ENCODE measurements at places on chromosomes 2 and 18. TPM values are rescaled to one million over a fixed set of nuclear protein-coding genes. Genes with fewer than 3 reads are reported as not detected.

Gene TXNDC2
- 0.02 TPM for polyA plus RNA-seq

DNA sequence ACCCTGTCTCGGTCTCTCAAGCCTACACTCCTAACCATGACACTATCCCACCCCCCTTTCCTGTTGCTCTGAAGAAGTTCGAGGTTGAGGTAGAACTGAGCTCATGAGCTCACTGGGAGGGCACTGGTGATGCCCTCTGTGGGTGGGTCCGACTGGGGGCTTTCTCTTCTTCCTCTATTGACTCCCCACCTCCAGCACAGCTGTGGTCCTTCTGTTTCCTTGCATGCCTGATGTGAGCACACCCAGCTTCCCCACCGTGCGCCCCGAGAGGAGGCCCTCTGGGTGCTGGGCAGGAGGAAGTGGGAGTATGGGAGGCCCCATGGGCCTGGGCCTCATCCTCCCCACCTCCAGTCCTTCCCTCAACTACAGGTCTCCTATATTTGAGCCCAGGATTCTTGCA is 20.9 kb downstream of the SPEG start:
- no peak overlapping the region for H3K27ac ChIP-seq
- no peaks in the 10 kb centered on the region for H3K36me3 ChIP-seq
- no peak overlapping the region for H3K4me3 ChIP-seq
- DNase-seq: no peak
- peaks cover 42% of the 10 kb centered on the region for H3K4me1 ChIP-seq

- H3K36me3 ChIP-seq: no peaks in the 10 kb centered on the region
- H3K27me3 ChIP-seq: no peaks in the 10 kb centered on the region
- no peaks in the 10 kb centered on the region for H3K4me1 ChIP-seq
- no peak overlapping the region for H3K4me3 ChIP-seq
- DNase-seq: no peak
- no peak overlapping the region for H3K27ac ChIP-seq
Observed at GRCh38 chr18:46426021-46426678, 230.9 kb downstream of the LOXHD1 start.

DNA sequence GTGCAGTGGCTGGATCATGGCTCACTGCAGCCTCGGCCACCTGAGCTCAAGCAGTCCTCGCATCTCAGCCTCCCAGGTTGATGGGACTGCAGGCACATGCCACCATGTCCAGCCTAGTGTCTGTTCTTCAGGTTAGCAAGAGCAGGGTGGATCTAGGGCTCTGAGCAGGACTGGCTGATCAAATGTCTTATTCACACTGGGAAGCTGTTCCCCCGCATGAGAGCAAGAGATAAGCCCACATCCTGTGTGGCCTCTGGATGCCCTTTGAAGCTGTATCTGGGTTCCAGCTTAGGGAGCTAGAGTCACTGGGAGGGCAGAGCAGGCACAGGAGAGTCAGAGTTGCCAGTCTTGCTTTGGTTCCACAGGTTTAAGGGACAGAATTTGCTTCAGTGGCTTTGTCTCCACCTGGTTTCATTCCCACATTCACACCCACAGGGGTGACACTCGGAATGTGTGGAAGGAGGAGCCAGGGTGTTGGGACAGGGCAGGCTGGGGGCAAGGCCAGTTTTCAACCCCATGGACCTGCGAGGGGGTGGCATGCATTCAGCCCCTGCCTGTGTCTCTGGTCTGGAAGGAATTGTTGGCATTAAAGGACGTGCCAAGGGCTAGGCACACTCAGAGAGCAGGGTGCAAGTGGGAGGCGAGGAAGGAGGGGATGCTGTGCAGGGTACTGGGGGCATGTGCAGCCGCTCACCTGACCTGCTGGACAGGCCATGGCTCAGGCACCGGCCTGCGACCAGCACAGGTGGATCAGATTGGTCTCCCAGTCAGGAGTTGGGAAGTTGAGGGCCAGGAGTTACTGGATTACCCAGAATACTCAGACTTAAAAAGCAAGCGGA is 24.5 kb downstream of the PTPN18 start:
- H3K27me3 ChIP-seq: no peaks in the 10 kb centered on the region
- no peak for DNase-seq
- peaks cover 7% of the 10 kb centered on the region for H3K4me1 ChIP-seq
- no peak overlapping the region for H3K27ac ChIP-seq

Gene PTRHD1
- 25.3 TPM for polyA plus RNA-seq

Gene LRRC30
- polyA plus RNA-seq: 0.05 TPM

DNA sequence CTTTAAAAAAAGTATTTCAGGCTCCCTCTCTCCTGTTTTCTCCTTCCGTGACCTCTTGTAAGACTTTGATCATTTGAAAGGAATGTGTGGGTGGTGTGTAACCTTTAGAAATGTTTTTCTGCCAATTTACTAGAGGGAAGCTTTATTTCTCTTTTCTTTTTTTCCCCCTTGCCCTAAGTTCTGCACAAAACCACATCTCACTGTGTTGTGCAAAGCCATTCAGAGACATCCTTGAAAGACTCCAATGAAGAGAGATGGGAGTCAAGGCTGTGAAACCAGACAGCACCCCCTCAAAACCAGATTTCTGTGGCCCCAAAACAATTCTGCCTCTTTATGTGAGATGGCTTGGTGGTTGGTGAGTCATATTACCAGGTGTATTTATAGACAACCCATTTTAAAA is 184.6 kb upstream of the ERBB4 start:
- no peak overlapping the region for H3K27ac ChIP-seq
- DNase-seq: peak; percentile 3
- no peaks in the 10 kb centered on the region for H3K27me3 ChIP-seq
- no peaks in the 10 kb centered on the region for H3K4me1 ChIP-seq
- no peak overlapping the region for H3K4me3 ChIP-seq
- H3K36me3 ChIP-seq: no peaks in the 10 kb centered on the region

DNA sequence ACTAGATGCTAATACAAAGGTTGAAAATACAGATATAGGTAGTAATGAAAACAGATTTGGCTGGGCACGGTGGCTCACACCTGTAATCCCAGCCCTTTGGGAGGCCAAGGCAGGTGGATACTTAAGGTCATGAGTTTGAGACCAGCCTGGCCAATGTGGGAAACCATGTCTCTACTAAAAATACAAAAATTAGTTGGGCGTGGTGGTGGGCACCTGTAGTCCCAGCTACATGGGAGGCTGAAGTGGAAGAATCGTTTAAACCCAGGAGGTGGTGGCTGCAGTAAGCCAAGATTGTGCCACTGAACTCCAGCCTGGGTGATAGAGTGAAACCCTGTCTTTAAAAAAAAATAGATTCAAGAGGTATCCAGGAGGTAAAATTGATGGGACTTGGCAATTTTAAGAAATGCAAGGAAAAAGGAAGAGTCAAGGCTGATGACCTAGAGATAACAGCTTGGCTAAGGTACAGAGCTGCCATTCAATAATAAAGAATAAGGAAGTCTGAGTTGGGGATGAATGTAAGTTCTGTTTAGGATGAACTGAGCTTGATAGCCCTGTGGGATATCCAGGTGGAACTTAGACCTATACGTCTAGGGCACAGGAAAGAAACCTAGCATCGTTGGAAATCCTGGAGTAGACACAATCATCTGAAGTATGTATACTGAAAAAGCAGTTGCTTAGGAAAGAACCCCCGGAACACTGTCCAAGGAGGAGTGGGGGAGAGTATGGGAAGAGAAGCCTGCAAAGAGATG is 9.1 kb downstream of the MAT2A start:
- peaks cover 4% of the 10 kb centered on the region for H3K4me1 ChIP-seq
- no peak for DNase-seq
- peaks cover 79% of the 10 kb centered on the region for H3K36me3 ChIP-seq

GRCh38 chr2:134070281-134070741 is 183.6 kb upstream of the MGAT5 start:
- no peak for DNase-seq
- H3K4me1 ChIP-seq: no peaks in the 10 kb centered on the region
- H3K4me3 ChIP-seq: no peak overlapping the region
- no peaks in the 10 kb centered on the region for H3K36me3 ChIP-seq

- H3K36me3 ChIP-seq: no peaks in the 10 kb centered on the region
- H3K27me3 ChIP-seq: no peaks in the 10 kb centered on the region
- peak; percentile 4 for DNase-seq
- H3K4me1 ChIP-seq: no peaks in the 10 kb centered on the region
- H3K27ac ChIP-seq: no peak overlapping the region
Observed at GRCh38 chr18:75784390-75784789, 356.9 kb upstream of the SMIM21 start.

GRCh38 chr2:237532160-237532559 is 34.2 kb upstream of the PRLH start:
- no peak overlapping the region for H3K4me3 ChIP-seq
- no peaks in the 10 kb centered on the region for H3K4me1 ChIP-seq
- H3K36me3 ChIP-seq: no peaks in the 10 kb centered on the region
- DNase-seq: no peak
- no peak overlapping the region for H3K27ac ChIP-seq

- H3K27ac ChIP-seq: no peak overlapping the region
- no peak for DNase-seq
- no peaks in the 10 kb centered on the region for H3K4me1 ChIP-seq
- H3K27me3 ChIP-seq: no peaks in the 10 kb centered on the region
- no peaks in the 10 kb centered on the region for H3K36me3 ChIP-seq
Observed at GRCh38 chr2:33278245-33278943, 198.1 kb upstream of the RASGRP3 start.

DNA sequence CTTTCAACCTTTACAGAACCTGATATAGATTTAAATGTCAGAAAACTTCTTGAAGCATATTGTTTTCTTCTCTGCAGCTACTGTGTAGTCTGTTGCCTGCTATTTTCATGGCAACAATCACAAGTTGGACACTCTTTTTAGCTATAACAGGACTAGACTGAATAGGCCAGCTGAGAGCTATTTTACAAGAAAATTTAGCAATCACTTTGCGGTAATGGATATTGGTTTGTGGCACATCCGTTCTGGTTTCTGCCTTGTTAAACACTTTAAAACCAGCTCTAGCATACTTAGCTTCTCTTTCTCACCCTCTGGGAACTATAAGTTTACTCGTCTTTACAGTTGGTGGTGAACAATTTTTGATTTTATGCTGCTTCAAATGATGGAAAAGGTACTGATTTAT is 125.7 kb downstream of the MAP2 start:
- no peaks in the 10 kb centered on the region for H3K36me3 ChIP-seq
- no peak overlapping the region for H3K27ac ChIP-seq
- DNase-seq: no peak
- H3K27me3 ChIP-seq: no peaks in the 10 kb centered on the region
- no peaks in the 10 kb centered on the region for H3K4me1 ChIP-seq

Gene PLCD4
- polyA plus RNA-seq: 0.68 TPM

GRCh38 chr18:3283908-3284307 is 22.0 kb downstream of the MYL12B start:
- no peak for DNase-seq
- H3K27me3 ChIP-seq: no peaks in the 10 kb centered on the region
- no peaks in the 10 kb centered on the region for H3K4me1 ChIP-seq
- no peaks in the 10 kb centered on the region for H3K36me3 ChIP-seq
- H3K27ac ChIP-seq: no peak overlapping the region
- no peak overlapping the region for H3K4me3 ChIP-seq

GRCh38 chr18:7303316-7304060 is 72.6 kb downstream of the LRRC30 start:
- no peaks in the 10 kb centered on the region for H3K4me1 ChIP-seq
- no peaks in the 10 kb centered on the region for H3K36me3 ChIP-seq
- no peak for DNase-seq

GRCh38 chr2:83596592-83597282 is 862.3 kb downstream of the SUCLG1 start:
- H3K4me1 ChIP-seq: no peaks in the 10 kb centered on the region
- no peak for DNase-seq
- no peak overlapping the region for H3K4me3 ChIP-seq
- H3K36me3 ChIP-seq: no peaks in the 10 kb centered on the region

Gene CCDC148
- 0.55 TPM for polyA plus RNA-seq

Gene C2orf92
- 13.1 TPM for polyA plus RNA-seq

GRCh38 chr2:176851200-176851888 is 361.2 kb upstream of the HNRNPA3 start:
- H3K4me1 ChIP-seq: peaks cover 4% of the 10 kb centered on the region
- no peaks in the 10 kb centered on the region for H3K27me3 ChIP-seq
- no peak for DNase-seq
- no peak overlapping the region for H3K4me3 ChIP-seq
- H3K36me3 ChIP-seq: no peaks in the 10 kb centered on the region
- H3K27ac ChIP-seq: no peak overlapping the region

- no peak overlapping the region for H3K27ac ChIP-seq
- H3K4me3 ChIP-seq: no peak overlapping the region
- H3K36me3 ChIP-seq: peaks cover 72% of the 10 kb centered on the region
Observed at GRCh38 chr2:239137898-239138283, 262.9 kb downstream of the HDAC4 start.

GRCh38 chr18:2843146-2843545 is 3.7 kb upstream of the EMILIN2 start:
- H3K4me3 ChIP-seq: no peak overlapping the region
- no peaks in the 10 kb centered on the region for H3K36me3 ChIP-seq
- no peak for DNase-seq
- H3K4me1 ChIP-seq: no peaks in the 10 kb centered on the region
- H3K27me3 ChIP-seq: peaks cover 51% of the 10 kb centered on the region
- no peak overlapping the region for H3K27ac ChIP-seq

GRCh38 chr2:27347641-27348040 is 8.9 kb downstream of the GTF3C2 start:
- H3K27ac ChIP-seq: no peak overlapping the region
- no peak for DNase-seq
- H3K36me3 ChIP-seq: peaks cover 22% of the 10 kb centered on the region
- no peaks in the 10 kb centered on the region for H3K27me3 ChIP-seq

DNA sequence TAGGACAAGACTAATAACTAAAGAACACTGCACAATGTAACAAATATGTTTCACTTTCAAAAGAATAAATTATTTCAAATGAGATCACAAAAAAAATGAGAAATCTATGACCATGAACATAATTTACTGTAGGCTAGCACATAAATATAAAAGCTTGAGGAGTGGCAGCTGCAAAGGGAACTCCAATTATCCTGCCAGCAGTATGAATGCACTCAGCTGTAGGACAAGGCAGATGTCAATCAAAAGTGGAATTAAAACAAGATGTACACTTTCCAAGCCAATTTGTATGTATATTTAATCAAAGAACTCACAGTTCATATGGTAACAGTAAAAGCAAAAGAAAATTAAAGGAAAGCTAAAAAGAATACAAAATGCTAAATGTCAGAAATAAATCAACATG is 76.6 kb upstream of the NCKAP5 start:
- no peaks in the 10 kb centered on the region for H3K36me3 ChIP-seq
- DNase-seq: no peak
- H3K4me3 ChIP-seq: no peak overlapping the region
- H3K27ac ChIP-seq: no peak overlapping the region
- no peaks in the 10 kb centered on the region for H3K4me1 ChIP-seq

Gene CAPN13
- polyA plus RNA-seq: 0.25 TPM

Gene HMSD
- 1.6 TPM for polyA plus RNA-seq

DNA sequence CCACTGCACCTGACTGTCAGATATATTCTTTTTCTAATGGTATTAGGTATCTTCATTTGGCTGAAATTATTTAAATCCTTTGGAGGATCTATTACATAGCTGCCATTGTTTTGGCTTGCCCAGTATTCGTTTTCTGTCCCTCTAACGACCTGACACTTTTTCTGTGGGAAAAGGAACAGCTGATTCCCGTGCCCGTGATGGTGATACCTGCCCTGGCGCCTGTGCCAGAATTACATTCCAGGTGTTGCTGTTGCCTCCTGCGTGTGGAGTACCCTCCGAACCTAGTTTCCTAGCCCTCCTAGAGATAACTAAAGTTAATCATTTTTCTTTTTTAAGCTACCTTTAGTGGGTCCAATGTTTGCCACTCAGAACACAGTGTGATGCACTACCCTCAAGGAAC is 14.0 kb downstream of the HOXD1 start:
- H3K27me3 ChIP-seq: peaks cover 27% of the 10 kb centered on the region
- H3K4me1 ChIP-seq: no peaks in the 10 kb centered on the region
- no peak overlapping the region for H3K27ac ChIP-seq
- no peak overlapping the region for H3K4me3 ChIP-seq

GRCh38 chr18:9735238-9735637 is 27.1 kb downstream of the RAB31 start:
- H3K36me3 ChIP-seq: no peaks in the 10 kb centered on the region
- no peaks in the 10 kb centered on the region for H3K27me3 ChIP-seq
- H3K27ac ChIP-seq: peak overlapping the region; percentile 28
- H3K4me1 ChIP-seq: peaks cover 27% of the 10 kb centered on the region
